Mesangial cell (primary cell): ENCODE measurements at places on chromosomes 2 and 18. TPM values are rescaled to one million over a fixed set of nuclear protein-coding genes. Genes with fewer than 3 reads are reported as not detected.

NIFK gene
- 20.0 and 21.5 TPM in 2 replicates for total RNA-seq

SCG2 gene
- under 0.01 and 1.1 TPM in 2 replicates for total RNA-seq

ANKRD53 gene
- total RNA-seq = 1.8 TPM in 2 replicates

CXCR1 gene
- total RNA-seq = not detected in 2 replicates

RNU2-63P gene
- not detected in 2 replicates for total RNA-seq

CRYGC gene
- not detected in 2 replicates for total RNA-seq

GPR17 gene
- total RNA-seq = not detected in 2 replicates

CCBE1 gene
- total RNA-seq = 5.1 and 14.0 TPM in 2 replicates

WNT6 gene
- total RNA-seq = not detected in 2 replicates

SETBP1 gene
- 0.98 and 5.2 TPM in 2 replicates for total RNA-seq

LRP1B gene
- total RNA-seq = under 0.01 and 0.13 TPM in 2 replicates

SP110 gene
- 6.8 and 10.3 TPM in 2 replicates for total RNA-seq

CHRNG gene
- total RNA-seq = not detected in 2 replicates

ARL4C gene
- 185 and 253 TPM in 2 replicates for total RNA-seq

TUBA3E gene
- total RNA-seq = not detected in 2 replicates

CYBRD1 gene
- 11.2 and 46.8 TPM in 2 replicates for total RNA-seq

DDX18 gene
- total RNA-seq = 23.5 and 34.9 TPM in 2 replicates

TNFRSF11A gene
- total RNA-seq = 0.13 and 0.33 TPM in 2 replicates

C18orf32 gene
- total RNA-seq = 25.6 and 34.2 TPM in 2 replicates

TMSB10 gene
- 4,704 and 6,956 TPM in 2 replicates for total RNA-seq

HOXD10 gene
- total RNA-seq = 9.8 and 25.0 TPM in 2 replicates

CD8B2 gene
- not detected in 2 replicates for total RNA-seq

HOXD12 gene
- total RNA-seq = not detected in 2 replicates

FSHR gene
- not detected in 2 replicates for total RNA-seq

PNPT1 gene
- 9.5 and 17.3 TPM in 2 replicates for total RNA-seq

MOCOS gene
- 8.6 and 12.8 TPM in 2 replicates for total RNA-seq

FN1 gene
- 9,759 and 15,712 TPM in 2 replicates for total RNA-seq

CTAGE1 gene
- total RNA-seq = not detected in 2 replicates

PLCD4 gene
- total RNA-seq = 4.2 TPM in 1 of 2 replicates, not detected in the other

TMEM169 gene
- 1.6 and 7.0 TPM in 2 replicates for total RNA-seq

BUB1 gene
- total RNA-seq = 5.5 and 81.8 TPM in 2 replicates

LNPK gene
- 9.3 and 15.5 TPM in 2 replicates for total RNA-seq

CASP10 gene
- 0.65 and 1.4 TPM in 2 replicates for total RNA-seq
